Activated gamma-delta T cell treated with Interleukin-2 at 50 U/mL for 16 hours (primary cell): ENCODE measurements at places on chromosomes 7 and 10.
A peak's percentile ranks its signal among the peaks of the same experiment; 100 is the strongest.

DNA sequence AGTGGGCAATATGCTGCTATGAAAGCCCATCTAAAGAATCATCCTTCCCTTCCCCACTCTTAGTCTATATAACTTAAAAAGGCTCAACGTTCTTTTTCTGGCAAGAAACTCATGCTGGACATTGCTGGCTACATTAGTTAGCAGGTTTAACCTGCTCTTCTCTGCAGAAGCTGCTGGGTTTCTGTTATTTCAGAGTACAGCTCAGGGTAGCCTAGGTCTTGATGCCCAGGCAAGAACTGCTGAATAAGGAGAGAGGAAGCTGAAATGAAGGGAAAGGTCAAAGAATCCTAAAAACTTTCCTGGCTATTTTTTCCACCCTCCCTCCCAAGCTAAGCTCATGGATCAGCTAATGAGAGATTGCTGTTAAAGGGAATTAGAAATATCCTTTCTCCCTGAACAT is 79.4 kb downstream of the ANKIB1 start:
- no peak for DNase-seq

DNA sequence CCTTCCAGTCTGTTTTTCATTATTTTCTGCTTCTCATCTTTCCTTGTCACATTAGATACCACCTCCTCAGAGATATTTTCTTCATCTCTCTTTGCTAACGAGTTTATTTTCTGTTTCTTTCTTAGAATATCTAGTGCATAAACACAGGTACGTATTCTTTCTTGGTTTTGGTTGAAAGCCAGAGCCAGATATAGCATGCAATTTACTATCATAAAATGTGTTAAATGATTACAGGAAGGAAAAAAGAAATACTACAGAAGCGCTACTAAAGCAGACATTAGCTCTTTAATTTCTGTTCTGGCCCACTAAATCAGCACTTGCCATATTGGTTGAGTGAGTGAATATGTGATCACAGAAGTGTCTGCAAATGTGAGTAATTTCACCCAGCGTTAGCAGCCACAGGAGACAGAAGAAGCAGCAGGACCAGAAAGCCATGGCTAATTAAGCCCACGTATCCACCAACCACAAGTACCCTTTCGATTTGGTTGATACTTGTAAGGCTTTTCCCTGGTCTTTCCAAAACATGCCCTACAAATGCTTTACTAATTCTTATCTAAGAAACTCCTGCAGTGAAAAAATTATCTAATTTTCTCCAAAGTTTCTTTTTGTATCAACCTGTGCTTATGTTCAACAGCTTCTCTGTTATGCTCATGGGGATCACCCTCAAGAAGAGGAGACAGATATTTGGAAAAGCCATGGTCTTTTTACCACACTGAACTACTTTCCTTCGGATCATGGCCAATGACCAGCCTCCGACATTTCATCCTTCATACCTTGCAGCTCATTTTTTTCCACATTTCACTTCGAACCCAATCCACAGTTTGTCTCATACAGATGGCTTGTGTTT is 23.1 kb upstream of the MACC1 start:
- no peak for DNase-seq

DNA sequence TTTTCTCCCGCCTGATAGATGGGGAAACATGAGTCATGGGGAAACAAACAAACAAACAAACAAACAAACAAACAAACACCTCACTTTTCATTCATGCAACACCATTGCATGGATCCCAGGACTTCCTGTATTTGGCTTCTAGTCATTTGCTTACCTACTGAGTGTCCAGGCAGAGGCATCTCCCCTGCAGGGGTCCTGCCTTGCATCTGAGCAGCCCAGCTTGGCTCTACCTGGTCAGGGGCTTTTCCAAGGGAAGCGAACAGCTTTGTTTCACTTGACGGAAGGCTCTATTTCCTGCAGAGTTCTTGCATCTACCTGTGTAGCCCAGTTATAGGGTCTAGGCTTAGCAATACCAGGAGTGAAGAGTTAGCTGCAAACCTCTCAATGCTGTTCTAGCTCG is 374.2 kb downstream of the GATA3 start:
- no peak for DNase-seq

DNA sequence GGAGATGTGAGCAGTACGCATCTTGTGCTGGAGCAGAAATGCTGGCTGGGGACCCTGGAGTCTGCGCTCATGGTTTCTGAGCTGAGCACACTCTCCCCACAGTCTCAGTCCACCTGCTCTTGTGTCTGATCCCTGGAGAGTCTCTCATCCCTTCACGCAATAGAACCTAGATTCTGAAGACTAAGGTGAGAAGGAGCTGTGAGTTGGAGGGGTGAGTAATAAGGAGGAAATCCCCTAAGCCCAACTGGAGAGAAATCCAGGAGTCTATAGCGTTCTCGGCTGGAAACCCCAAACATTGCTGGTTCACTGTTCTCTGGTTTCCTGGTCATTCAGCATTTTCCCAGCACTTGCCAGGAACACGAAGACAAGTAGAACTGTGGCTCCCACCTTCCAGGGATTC is 68.3 kb upstream of the SMNDC1 start:
- DNase-seq: no peak

GRCh38 chr10:35735412-35735811 is 93.3 kb upstream of the FZD8 start:
- DNase-seq: no peak

- no peak for DNase-seq
These were observed 13.3 kb upstream of the SLC16A12 start for GRCh38 chr10:89548673-89549072.

- DNase-seq: no peak
These were observed 111.3 kb upstream of the RPA3 start for GRCh38 chr7:7829667-7830066.

- peak; percentile 72 for DNase-seq
These were observed 61.0 kb upstream of the AOAH start for GRCh38 chr7:36784991-36785940.

DNA sequence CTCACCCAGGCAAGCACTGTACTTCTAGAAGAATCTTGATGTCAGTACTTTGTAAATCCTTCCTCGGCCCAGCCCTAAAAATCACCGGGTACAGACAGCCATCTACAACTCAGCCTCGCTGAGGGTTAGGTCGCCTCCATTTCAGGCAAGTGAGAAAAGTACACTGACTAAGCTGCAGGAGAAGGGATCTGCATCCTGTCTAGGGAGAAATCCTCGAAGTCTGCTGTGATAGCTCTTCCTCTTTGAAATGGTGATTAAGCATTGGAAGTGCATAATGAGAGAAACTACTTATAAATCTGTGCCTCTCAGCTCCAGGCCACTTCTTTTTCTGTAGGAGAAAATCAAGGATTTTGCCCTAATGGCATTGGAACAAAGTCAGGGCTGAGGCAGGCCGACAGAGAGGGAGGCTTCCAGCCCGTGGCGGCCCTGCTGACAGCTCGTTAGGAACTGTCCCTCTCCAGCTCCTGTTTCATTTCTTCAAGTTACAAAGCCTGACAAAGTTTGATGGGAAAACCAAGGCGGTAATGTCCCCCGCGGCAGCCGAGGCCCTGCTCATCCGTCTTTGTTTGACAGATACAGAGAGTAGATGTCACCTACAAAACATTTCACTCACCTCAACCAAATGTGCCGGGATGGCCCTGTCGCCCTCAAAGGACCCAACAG is 14.1 kb upstream of the GOT1 start:
- DNase-seq: no peak

DNA sequence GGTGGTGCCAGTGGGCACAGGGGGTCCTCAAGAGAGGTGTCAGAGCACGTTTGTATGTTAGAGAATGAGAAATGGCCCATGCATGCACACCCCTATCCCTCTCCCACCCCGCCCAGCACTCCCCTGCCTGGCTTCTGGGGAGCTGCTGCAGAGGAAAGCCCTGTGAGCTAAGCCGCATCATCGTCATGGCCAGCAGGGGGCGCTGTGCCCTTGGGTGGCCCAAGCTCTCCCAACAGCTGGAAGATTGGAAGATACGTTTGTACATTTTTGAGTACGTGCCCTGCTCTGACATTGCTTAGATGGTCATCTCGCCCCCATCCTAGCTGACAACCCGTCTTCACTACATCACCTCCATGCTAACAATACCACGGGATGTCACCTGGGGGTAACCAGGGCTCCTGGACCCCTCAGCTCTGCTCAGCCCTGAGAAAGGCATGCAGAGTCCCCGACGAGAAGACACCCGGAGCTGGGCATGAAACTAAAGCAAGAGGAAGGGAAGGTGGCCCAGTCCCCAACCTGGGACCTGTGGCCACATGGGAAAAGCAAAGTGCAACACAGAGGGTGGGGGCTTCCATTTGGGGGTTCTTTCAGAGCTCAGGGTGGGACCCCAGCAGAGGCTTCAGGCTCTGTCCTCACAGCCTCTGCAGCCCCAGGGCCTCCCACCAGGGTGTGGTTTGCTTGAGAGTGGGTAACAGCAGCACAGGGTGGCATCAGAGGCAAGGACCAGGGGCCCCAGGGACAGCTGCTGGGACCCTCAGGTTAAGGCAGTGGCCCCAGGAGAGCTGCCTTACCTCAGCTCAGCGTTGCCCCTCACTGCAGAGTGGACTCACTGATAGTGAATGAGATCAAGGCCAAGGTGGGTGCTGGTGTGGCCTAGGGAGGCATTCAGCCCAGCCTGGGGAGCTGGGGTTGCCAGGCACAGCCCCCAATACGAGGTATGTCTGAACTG is 136.6 kb downstream of the PTPN20 start:
- DNase-seq: peak; percentile 67

DNA sequence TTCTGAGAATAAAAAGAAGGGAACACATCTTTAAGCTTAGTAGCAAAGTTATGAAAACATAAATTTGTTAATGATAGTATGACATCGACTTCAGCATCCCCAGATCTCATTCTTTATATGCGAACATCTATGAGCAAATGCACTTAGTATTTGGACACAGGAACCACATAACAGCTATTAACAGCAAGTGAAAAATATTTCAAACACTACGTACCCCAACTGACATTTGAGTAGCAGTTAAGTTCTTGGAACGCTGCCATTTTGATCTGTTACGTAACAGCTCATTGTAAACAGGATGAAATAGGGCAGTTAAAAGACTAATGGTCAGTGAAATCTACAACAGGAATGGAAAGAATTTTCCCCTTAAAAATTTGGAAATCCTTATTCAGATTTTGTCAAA is 428.9 kb downstream of the TNS3 start:
- no peak for DNase-seq

DNA sequence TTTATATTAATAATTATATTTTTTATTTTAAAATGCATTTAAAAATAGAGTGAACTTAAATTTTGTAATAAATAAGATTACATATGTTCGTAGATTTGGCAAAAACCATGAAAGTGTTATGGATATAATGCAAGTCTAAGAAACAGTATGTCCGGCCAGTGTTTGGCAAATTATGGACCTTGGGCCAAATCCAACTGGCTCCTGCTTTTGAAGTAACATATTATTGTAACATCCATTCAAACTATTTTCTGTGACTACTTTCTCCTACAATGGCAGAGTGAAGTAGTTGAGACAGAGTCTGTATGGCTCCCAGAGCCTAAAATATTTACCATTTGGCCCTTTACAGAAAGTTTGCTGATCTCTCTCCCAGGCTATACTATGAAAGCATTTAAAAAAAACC is 38.9 kb downstream of the TMEM229A start:
- DNase-seq: no peak

DNA sequence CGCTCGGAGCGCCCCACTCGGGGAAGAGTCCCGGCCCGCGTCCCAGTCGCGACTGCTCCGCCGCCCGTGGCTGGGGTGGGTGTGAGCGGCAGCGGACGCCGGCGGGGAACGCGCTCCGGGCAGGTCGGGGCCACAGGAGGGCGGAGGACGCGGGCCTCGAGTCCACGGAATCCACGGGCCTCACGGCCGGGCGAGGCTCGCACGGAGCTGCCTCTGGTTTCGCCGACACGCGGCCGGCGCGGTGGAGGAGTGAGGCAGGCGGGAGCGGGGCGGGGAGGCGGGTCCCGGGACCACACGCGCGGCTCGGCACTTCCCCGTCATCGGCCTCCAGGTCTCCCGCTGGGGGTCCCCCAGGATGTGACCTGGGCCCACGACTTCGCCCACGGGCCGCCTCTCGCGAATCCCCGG is 533 bp upstream of the NKX6-2 start:
- DNase-seq: no peak

GRCh38 chr7:158586499-158587161 is 993 bp downstream of the PTPRN2 start:
- no peak for DNase-seq

- DNase-seq: no peak
These were observed 19.8 kb upstream of the CLDN12 start for GRCh38 chr7:90383422-90383821.

DNA sequence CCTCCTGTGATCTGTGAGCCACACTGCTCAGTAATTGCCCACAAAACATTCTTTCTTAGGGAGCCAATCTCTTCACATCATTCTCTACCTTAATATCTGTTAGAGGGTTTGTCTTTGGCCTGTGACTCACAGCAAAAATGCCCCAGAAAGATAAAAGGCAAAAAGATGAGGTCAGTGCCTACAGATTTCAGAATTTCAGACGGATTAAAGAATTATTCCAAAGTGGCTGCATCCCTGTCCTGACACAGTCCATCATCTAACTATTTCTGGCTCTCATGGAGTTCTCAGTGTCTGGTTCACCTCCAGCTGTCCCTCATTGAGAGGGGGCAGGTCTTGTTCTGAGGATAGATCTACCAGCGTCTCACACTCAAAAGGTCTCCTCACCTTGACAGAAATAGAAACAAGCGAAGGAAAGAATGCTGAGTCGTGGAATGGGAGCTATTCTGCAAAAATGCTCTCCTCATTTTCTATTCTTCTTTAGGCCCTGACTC is 138.5 kb upstream of the AOAH start:
- DNase-seq: no peak
